ENCODE measurements at places on chromosomes 11 and 22.

DNA sequence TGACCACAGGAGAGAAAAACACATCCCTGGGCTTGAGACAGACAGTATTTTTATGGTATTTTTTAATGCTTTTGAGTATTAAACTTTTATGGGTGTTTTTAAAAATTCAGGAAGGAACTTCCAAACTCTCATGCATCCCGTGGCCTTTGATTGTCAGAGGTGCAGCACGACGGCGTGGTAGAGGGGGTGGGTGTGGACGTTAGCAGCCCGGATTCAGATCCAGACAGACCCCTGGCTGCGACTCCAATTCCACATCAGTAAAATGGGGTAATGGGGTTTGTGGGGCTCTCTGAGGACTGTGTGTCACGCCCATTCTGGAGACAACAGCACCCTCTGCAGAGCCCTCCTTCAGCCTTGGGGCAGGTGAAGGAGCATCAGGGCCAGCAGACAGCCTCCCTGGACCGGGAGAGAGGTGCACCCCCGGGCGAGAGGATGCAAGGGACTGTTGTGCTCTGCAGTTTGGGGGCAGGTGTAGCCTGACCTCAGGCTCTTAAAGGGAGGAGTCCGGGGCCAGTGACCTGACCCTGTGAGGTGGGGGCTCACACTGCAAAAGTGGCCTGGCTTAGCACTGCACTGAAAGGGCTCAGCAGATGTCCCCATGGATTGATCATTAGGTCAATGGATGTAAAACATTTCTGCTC is 1024.3 kb downstream of the TBC1D22A start:
- no peak for DNase-seq

- no peak for DNase-seq
Measured at GRCh38 chr11:68317147-68317785, 4.9 kb downstream of the LRP5 start.

- DNase-seq, result no peak
Measured at GRCh38 chr11:31069447-31070205, 299.9 kb downstream of the DCDC1 start.

GRCh38 chr11:83441171-83441570 is 155.0 kb upstream of the CCDC90B start:
- no peak for DNase-seq

- DNase-seq, result no peak
Measured at GRCh38 chr11:130300567-130300966, 14.2 kb downstream of the ZBTB44 start.

DNA sequence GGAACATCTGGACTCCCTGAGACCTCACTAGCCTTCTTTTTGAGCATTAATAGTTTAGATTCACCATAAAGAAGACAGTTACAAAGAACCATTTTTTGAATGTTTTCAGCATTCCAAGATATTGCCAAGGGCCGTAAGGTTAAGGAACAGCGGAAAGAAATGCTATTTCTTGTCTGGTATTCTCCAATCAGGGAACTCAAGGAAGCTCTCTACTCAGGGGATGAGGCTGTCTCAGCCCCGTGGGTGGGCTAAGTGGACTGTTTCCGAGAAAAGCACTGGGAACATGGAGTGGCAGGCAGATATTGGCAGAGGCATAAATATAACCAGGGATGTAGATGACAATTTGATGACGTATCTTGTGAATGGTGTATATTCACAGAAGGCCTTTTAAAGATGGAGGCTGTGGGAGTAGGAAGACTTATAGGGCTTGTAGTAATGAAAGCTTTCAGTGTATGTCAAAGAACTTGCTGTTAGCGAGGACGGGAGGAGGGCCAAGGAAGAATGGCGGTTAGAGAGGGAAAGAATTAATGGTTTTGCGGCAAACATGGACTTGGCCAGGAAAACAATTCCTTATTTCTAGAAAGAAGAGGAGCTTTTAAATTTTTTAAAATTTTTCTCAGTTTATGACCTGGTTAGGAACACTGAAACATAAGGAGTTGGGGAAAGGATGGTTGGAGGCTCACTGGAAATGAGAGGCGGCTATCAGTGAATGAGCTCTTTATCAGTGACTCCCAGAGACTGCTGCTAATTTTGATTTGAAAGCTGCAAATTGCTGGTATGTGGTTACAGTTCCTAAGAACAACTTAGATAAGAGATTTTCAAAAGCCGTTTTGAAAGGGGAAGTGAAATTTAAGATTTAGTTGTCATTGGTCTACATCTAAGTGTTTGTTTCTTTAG is 64.6 kb downstream of the ST3GAL4 start:
- DNase-seq, result no peak

DNA sequence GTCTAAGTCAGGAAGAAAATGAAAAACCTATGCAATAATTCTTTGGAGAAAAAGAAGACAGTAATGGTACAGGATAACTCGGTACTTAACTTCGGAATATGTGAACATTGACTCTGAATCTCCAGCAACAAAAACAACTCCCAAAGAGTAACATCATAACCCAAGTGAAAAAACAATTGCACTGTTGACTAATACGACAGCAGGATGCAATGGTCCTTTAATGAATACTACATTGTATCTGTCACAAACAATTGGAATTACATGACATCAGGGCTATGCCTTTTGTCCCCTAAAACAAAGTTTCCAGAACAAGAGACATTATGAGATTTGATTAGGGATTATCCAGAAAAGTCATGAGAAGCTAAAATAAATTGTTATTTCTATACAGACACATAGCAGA is 1065.9 kb downstream of the LRRC4C start:
- no peak for DNase-seq

DNA sequence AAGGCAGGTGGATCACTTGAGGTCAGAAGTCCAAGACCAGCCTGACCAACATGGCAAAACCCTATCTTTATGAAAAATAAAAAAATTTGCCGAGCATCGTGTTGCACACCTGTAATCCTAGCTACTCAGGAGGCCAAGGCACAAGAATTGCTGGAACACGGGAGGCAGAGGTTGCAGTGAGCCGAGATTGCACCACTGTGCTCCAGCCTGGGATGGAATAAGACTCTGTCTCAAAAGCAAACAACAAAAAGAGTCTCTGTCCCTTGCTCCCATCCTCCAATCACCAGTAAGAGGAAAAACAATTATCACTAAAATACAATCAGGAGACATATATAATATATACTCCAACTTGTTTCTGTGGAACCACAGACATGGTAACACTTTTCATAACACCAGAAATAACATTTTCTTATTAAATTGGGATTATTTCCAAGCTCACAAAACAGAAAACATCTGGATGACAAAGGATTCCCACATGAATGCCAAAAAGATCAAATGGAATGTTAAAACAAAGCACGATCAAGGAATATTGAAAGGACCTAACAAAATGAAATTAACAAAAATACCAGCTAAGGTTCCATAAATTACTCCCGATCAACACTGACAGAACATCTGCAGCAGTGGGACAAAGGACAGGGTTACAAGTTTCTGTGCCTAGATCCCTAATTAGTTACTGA is 15.2 kb downstream of the FCHSD2 start:
- DNase-seq, result no peak

DNA sequence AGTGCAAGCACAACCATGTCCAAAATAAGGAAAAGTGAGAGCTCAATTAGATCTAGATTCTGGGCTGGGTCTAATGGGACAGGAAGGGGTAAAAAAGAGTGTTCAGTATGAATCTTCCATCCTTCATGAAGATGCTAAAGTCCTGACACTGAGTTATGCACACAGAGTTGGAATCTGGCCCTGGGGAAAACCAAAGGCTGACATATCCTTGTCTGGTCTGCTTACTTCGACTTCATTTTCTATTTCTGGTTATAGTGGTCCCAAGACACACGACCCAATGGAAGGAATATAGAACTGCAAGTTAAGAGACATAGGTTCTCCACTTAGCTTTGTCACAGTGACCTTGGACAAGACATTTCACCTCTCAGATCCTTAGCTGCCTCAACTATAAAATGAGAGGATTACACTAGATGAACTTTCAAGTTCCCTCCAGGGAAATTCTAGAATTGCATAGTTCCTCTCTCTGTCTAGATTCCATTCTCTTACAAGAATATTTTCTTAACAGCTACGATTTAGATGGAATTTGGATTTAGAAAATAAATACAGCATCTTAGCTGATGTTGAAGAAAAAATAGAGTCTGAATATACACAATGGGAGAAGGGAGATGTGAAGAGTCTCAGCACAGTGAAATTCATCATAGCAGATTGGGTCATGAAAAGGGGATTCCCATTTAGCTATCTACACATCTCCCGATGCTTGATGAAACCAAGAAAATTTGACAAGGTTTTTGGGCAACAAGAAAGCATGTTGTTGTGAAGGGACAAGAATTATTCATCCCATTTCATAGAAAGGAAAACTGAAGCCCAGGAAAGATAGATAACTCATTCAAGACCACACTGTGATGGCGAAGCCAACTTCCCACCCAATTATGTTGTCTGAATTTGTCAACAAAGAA is 3.3 kb downstream of the BLID start:
- no peak for DNase-seq

GRCh38 chr11:115493488-115493887 is 10.7 kb downstream of the CADM1 start:
- no peak for DNase-seq

DNA sequence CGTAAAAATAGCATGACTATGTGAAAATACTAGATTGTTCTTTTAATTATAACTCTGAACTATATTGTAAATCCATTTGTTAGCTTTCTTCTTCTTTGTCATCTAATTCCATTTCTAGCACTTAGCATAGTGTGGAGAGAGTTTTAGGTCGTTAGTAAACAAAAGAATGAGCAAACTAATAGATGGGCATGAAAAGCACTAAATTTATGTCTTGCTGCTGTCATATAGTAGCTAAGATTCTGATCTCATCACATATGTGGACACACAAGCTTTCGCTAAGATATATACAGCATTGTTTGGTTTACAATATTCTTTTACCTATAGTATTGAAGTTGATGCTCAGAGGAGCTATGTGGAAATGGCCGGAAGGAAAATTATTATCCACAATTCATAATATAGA is 370.5 kb downstream of the CNTN5 start:
- DNase-seq, result no peak

DNA sequence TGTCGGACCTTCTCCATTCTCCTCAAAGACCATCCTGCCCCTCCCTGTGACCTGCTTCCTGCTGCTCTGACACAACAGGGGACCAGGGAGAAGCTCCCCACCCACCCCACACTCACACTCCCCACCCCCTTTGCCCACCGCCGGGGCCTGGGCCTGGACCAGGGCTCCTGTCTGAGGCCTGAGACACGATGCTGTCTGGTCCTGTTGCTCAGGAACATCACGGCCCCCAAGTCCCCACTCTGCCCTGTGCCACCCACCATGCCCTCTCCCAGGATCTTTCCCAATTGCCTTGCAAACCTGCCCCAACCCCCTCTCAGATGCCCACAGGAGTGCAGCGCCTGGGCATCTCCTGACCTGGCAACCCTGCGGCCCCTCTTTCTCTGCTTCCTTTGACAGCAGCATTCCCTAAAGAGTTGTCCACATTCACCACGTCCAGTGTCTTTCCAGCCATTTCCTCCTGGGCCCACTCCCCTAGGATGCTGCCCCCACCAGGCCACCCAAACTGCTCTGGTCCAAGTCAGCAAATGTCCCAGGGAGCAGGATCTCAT is 10.8 kb downstream of the CSF2RB start:
- no peak for DNase-seq

DNA sequence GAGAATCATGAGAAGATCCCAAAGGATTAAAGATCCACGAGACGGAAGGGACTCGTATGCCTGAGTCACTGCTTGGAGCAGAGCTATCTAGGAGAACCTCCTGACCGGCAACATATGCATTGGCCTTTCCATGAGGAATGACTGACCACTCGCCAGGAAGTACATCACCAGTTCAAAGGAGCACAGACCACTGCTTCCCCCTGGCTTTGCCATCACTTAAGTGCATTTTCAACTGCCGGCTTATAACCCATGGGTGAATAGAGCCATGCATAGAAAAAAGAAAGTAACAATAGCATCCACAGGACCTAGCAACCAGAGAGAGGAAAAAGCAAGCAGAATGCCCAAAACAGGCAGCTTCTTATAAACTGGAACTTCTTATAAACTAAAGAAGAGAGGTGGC is 98.3 kb upstream of the ZC3H12C start:
- DNase-seq, result no peak

GRCh38 chr22:46996595-46997310 is 234.3 kb downstream of the TBC1D22A start:
- DNase-seq, result no peak

DNA sequence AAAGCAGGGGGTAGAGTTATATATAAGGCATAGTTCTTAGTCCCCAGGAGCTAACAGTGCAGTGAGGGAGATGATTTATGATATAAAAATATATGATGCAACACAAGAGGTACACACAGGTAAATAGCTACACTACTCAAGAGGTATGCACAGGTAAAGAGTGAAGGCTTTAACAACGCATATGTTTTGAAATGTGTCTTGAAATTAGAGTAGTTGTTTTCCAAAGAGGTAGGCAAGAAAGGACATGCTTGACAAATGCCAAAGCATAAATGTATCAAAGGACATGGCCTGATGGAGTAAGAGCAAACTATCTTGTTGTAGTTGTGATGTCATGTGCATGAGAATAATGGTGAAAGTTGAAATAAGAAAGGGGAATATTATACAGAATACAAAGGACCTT is 104.3 kb upstream of the C11orf87 start:
- DNase-seq, result no peak

DNA sequence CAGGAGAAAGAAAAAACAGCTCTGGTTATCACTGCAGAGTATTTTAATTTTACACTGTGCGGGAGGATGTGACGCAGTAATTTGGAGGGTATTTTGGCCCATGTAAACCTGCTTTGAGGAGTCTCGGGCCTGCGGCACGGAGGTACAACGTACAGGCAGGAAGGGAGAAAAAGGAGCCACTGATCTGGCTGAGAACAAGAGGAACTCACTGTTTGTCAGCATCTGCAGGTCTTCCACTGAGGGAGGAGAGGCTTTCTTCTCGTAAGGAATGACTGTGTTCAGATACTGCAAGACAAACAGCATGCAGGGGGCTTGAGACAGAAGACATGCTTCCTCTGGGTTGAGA is 44.0 kb downstream of the FEZ1 start:
- DNase-seq, result no peak

GRCh38 chr22:26320447-26320846 is 108.6 kb upstream of the ASPHD2 start:
- DNase-seq, result no peak

DNA sequence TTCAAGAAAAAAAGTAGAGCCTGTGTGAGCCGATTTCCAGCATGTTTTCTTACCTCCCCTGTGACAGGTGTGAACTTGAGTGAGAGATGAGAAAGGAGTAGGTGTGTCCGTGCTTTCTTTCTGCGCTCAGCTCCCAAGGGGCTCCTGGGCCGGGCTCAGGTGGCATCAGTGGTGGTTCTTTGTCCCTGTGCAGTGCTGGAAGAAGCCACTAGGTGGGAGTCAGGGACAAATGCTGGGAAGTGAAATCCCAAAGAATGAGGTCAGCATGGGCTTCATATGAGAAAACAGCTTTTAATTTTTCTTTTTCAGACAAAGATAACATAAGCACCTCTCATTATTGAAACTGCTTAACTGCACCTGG is 57.8 kb downstream of the PPFIBP2 start:
- DNase-seq, result no peak

- DNase-seq, result no peak
Measured at GRCh38 chr22:47423861-47424820, 661.7 kb downstream of the TBC1D22A start.

- DNase-seq, result no peak
Measured at GRCh38 chr11:19977941-19978340, 182.3 kb downstream of the DBX1 start.

GRCh38 chr11:76621466-76621865 is 49.1 kb downstream of the LRRC32 start:
- DNase-seq, result no peak

- no peak for DNase-seq
Measured at GRCh38 chr11:80958987-80959386, 1518.2 kb upstream of the TENM4 start.
